ENCODE measurements at places on chromosomes 3 and 15. TPM values are rescaled to one million over a fixed set of nuclear protein-coding genes. Genes with fewer than 3 reads are reported as not detected.

SLC24A5 gene
- not detected for total RNA-seq

RLBP1 gene
- total RNA-seq, result not detected

GUCA1C gene
- not detected for total RNA-seq

GALNT15 gene
- 7.6 TPM for total RNA-seq

CFAP91 gene
- 11.6 TPM for total RNA-seq

NEK10 gene
- total RNA-seq, result 9.1 TPM

ROBO2 gene
- 3.6 TPM for total RNA-seq

GRCh38 chr3:153897025-153897723 is 224.0 kb upstream of the ARHGEF26 start:
- no peak overlapping the region for H3K4me3 ChIP-seq
- no peaks in the 10 kb centered on the region for H3K4me1 ChIP-seq
- no peak overlapping the region for H3K27ac ChIP-seq
- H3K27me3 ChIP-seq, result no peaks in the 10 kb centered on the region

DNA sequence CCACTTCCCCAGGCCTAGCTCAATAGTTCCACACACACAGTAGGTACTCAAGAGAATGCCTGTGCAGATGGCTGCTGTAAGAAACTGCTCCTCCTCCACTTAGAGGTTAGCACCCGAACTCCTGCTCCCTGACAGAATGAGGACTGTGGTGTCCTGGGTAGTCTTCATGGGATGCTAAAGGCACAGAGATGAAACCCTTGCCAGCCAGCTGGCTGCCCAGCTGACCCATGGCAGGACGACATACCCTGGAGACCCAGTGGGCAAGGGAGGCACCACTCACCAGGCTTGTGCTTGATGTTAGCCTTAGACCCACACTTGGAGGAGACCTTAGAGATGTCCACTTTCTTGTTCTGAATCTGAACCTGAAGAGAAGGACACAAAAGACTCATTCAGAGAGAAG is 54.2 kb downstream of the DHX30 start:
- H3K4me1 ChIP-seq, result no peaks in the 10 kb centered on the region
- no peak for DNase-seq
- H3K27me3 ChIP-seq, result no peaks in the 10 kb centered on the region
- no peak overlapping the region for H3K27ac ChIP-seq
- peaks cover 8% of the 10 kb centered on the region for H3K36me3 ChIP-seq

- no peak for DNase-seq
- no peaks in the 10 kb centered on the region for H3K4me1 ChIP-seq
- H3K4me3 ChIP-seq, result no peak overlapping the region
- H3K27me3 ChIP-seq, result no peaks in the 10 kb centered on the region
- H3K27ac ChIP-seq, result no peak overlapping the region
These were observed 127.8 kb upstream of the SLC7A14 start for GRCh38 chr3:170713653-170714052.

GRCh38 chr3:58658508-58658907 is 8.1 kb downstream of the FAM3D start:
- no peaks in the 10 kb centered on the region for H3K36me3 ChIP-seq
- no peak for DNase-seq
- no peaks in the 10 kb centered on the region for H3K27me3 ChIP-seq
- H3K27ac ChIP-seq, result no peak overlapping the region
- H3K4me1 ChIP-seq, result no peaks in the 10 kb centered on the region
- no peak overlapping the region for H3K4me3 ChIP-seq

DNA sequence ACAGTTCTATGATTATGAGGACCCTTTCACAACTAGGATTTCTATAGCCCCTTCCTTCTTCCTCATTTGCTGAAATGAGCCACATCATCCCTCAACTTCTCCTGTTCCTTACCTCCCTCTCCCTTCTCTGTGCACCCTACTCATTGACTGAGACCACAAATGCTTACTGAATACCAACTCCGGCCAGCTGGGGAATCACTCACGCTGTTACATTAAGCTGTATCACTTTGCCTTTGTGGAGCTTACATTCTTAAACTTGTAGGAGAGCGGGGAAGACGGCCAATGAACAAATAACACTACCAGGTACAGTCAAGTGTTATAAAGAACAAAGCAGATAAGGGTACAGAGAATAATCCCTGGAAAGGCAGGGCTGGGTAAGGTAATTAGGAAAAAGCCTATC is 5.7 kb downstream of the SUCLG2 start:
- no peaks in the 10 kb centered on the region for H3K36me3 ChIP-seq
- H3K27me3 ChIP-seq, result no peaks in the 10 kb centered on the region
- no peak overlapping the region for H3K4me3 ChIP-seq
- H3K4me1 ChIP-seq, result no peaks in the 10 kb centered on the region

GRCh38 chr15:48516121-48516520 is 129.4 kb downstream of the FBN1 start:
- H3K27me3 ChIP-seq, result no peaks in the 10 kb centered on the region
- no peaks in the 10 kb centered on the region for H3K36me3 ChIP-seq
- no peak overlapping the region for H3K27ac ChIP-seq
- DNase-seq, result no peak
- H3K4me3 ChIP-seq, result no peak overlapping the region

- no peak overlapping the region for H3K4me3 ChIP-seq
- H3K36me3 ChIP-seq, result no peaks in the 10 kb centered on the region
These were observed 480.5 kb downstream of the OTOL1 start for GRCh38 chr3:161977063-161977462.

GRCh38 chr15:77037388-77038209 is 33.3 kb downstream of the TSPAN3 start:
- no peaks in the 10 kb centered on the region for H3K27me3 ChIP-seq
- H3K4me1 ChIP-seq, result no peaks in the 10 kb centered on the region
- DNase-seq, result no peak
- H3K27ac ChIP-seq, result no peak overlapping the region
- H3K36me3 ChIP-seq, result no peaks in the 10 kb centered on the region

DNA sequence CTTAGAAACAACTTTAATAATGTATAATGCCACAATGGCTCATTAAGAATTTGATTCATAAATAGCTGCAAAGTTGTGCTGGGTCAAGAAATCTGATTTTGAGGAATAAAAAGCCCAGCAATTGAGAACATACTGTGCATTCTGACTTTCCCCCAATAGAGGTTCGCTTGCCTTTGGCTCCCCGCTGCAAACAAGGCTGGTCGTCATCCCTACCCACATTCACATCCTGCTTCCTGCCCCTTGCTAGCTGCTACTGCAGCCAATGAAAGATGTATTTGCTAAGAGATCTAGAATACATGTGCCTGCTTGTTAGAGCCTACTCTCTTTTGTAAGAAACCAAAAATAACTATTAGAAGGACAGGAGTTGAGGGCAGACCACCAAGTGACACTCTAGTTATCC is 51.8 kb upstream of the GUCA1C start:
- H3K4me3 ChIP-seq, result no peak overlapping the region
- H3K27ac ChIP-seq, result no peak overlapping the region
- H3K36me3 ChIP-seq, result no peaks in the 10 kb centered on the region
- H3K4me1 ChIP-seq, result no peaks in the 10 kb centered on the region
- peaks cover 2% of the 10 kb centered on the region for H3K27me3 ChIP-seq

DNA sequence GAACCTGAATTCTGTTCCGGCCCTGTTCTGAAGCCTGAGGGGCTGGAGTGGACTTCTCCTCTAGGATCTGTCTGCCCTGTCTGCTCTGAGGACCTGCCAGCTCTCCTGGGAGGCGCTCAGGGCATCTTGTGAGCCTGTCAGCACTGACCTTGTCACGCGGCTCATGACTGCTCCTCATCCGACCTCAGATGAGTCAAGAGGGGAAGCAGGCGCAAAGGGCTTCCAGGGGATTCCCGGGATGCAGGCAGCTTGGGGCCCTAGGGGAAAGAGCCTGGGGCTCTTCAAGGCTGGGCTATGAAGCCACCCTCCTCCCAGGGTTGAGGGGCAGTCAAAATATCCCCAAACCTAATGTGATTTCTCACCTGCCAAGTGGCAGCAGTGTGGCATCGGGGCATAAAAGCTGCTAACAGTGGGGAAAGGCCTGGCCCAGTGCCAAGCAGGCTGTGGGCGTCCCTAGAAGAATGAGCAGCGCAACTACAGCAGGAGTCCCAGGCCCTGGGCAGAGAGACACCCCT is 27.6 kb upstream of the ANKDD1A start:
- H3K4me1 ChIP-seq, result no peaks in the 10 kb centered on the region
- H3K27ac ChIP-seq, result no peak overlapping the region
- H3K27me3 ChIP-seq, result no peaks in the 10 kb centered on the region
- no peak for DNase-seq
